Stimulated activated CD4-positive, alpha-beta T cell treated with anti-CD3 and anti-CD28 coated beads, Interleukin-1b, Interleukin-23, amount 100 ng/mL, for 4 hours (primary cell): ENCODE measurements at places on chromosomes 16 and 17.

DNA sequence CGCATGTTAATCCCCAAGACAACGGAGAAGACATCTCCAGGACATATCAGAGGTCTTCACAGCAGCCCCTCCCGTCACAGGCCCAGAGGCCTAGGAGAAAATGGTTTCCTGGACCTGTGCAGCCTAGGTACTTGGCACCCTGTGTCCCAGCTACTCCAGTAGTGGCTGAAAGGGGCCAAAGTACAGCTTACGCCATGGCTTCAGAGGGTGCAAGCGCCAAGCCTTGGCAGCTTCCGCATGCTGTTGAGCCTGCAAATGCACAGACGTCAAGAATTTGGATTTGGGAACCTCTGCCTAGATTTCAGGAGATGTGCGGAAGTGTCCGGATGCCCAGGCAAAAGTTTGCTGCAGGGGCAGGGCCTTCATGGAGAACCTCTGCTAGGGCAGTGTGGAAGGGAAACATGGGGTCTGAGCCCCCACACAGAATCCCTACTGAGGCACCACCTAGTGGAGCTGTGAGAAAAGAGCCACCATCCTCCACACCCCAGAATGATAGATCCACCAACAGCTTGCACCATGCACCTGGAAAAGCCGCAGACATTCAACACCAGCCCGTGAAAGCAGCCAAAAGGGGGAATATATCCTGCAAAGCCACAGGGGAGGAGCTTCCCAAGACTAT lies 159.3 kb upstream of the COX10 start:
- no peak for DNase-seq

- DNase-seq = no peak
These were observed 7.1 kb downstream of the MYBBP1A start for GRCh38 chr17:4548061-4548461.

DNA sequence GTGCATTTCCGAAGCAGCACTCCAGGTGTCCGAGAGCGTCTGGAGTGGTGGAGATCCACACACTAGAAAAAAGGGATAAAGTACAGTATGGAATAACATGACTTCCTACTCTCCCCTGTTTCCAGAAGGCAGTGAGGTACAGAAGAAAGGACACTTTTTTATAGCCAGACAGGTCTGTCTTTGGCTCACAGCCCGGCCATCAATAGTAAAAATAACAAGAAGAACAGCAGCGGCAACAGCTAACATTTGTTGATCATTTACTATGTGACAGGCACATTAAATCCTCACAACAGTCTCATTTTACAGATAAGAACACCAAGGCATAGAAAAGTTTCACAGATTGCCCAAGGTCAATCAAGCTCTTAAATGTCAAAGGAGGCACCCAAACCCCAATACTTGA lies 16.2 kb downstream of the DYNLRB2 start:
- no peak for DNase-seq

- no peak for DNase-seq
These were observed 49.3 kb upstream of the WSB1 start for GRCh38 chr17:27244491-27245223.

DNA sequence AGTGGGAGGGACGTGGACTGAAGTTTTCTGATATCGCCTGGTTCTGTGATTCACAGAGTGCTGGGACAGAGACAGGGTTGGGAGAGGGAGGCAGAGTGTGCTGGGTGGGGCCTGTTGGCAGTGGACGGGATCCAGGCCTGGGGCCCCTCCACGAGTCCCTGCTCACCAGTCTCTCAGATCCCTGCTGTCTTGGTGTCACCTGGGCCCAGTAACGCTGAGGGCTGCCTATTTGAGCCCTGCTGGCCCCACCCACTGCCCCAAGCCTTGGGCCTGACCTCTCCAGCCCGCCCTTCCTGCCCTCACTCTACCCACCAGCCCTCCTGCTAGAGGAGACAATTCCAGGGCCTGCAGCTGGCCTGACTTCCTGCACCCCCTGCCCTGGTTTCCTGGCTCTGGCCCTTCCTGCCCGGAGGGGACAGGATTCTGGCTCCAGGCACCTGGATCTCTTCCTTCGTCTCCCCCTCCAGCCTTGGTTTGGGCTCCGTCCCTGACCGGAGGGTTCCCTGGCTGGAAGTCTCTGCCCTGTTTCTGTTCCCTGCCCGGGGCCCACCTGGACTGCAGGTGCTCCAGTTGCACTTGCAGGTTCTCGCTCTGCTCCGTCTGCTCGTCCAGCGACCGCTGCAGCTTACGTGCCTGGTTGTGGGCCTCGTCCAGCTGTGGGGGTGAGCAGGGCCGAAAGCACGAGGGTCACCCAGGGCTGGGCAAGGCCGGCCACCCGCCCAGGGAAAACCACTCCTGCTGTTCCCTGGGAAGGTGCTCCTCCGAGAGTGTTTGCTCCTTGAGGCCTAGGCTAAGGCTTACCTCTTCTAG lies 21.4 kb downstream of the CCDC102A start:
- no peak for DNase-seq

DNA sequence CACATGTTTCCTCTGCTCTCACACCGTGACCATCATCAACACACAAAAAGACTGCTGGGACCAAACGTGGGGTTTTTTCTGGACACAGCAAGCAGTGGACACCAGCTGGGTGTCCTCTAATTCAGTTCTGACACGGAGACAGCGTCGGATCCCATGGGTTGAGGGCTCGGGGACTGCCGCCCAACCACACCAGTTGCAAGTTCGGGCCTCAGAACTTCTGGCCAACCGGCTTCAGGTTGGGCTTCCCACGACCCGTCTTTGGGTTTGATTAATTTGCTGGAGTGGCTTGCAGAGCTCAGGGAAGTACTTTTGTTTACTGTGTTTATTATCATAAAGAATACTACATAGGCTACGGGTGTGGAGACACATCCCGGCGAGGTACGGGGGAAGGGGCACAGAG lies 97.8 kb downstream of the BANP start:
- no peak for DNase-seq

GRCh38 chr17:82767041-82767754 lies 15.3 kb downstream of the TBCD start:
- peak; percentile 39 for DNase-seq

DNA sequence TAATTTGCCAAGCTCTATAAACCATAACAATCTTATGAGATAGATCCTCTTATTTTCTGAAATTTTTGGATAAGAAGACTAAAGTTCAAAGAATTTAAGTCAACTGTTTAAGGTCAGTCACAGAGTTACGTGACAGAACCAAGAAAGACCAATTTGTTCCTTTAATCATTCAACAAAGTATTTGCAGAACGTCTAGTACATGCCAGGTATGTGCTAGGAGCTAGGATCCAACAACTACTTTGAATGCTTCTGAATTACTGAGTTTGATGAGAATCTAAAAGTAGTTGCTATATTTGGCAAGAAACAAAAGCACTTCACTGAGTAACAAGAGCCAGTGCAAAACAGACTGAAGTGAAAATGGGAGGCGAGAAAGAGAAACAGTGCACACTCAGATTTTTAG lies 15.0 kb downstream of the GLOD4 start:
- no peak for DNase-seq

GRCh38 chr16:54053891-54054820 lies 232.4 kb downstream of the IRX3 start:
- no peak for DNase-seq

- no peak for DNase-seq
These were observed 28.6 kb upstream of the TNS4 start for GRCh38 chr17:40529991-40530390.

DNA sequence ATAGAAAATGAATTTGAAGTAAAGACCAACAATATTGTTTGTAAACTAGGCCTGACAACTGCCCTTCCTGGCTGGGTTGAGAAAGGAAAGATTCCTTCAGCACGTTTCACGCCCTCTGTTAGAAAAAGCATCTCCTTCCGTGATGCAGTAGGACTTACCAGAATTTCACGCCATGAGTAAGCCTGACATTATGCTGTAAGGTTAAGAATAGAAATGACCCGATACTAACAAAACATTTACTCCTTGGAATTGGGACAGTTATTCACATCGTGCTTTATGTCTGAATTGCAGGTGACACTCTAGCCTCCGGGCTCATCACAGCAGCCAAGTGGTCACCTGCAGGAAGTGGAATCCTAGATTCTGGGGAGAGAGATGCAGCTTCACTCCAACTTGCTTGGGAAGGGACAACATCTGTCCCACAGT lies 17.5 kb downstream of the MARCHF10 start:
- DNase-seq = no peak

DNA sequence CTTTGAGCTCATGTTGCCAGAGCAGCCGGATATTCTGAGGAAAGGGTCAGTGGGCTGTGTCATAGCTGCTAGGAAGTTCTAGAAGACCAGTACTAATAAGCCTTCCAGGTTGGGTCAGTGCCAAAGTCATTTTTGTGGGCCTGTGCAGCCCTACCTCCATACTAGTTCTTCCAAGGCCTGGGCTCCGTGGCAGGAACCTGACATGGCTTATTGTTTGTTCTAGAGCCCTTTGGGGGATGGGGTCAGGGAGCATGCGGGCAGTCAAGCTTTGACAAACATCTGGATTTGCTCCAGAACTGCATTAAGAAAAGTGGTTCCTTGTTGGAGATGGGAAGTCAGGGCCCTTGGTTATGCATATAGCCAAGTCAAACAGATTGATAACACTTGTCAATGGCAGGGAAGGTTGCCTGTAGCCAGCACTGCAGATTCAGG lies 7.6 kb downstream of the ALKBH5 start:
- DNase-seq = no peak

GRCh38 chr16:75750528-75750927 lies 24.2 kb upstream of the CPHXL start:
- DNase-seq = no peak

GRCh38 chr16:11857161-11857560 lies 5.8 kb upstream of the RSL1D1 start:
- DNase-seq = no peak

- no peak for DNase-seq
These were observed 240.7 kb downstream of the MAP2K6 start for GRCh38 chr17:69654981-69655855.

DNA sequence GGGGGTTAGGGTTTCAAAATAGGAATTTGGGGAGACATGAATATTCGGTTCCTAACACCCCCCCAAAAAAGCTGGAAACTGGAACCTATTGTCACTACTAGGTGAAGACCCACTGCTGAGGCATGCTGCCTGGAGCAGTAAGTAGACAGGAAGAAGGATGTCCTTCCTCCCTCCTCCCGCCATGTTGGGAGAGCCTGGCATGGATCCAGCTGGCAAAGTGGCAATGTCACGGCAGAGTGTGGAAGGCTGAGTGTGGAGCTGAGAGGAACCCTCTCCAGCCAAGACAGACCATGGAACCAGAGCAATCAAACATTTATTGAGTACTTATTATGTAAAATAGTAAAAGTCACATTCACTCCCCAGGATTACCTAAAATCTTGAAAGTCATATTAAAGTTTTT lies 49.0 kb downstream of the CCDC182 start:
- no peak for DNase-seq

- no peak for DNase-seq
These were observed 69.8 kb downstream of the TMEM100 start for GRCh38 chr17:55652825-55653224.

DNA sequence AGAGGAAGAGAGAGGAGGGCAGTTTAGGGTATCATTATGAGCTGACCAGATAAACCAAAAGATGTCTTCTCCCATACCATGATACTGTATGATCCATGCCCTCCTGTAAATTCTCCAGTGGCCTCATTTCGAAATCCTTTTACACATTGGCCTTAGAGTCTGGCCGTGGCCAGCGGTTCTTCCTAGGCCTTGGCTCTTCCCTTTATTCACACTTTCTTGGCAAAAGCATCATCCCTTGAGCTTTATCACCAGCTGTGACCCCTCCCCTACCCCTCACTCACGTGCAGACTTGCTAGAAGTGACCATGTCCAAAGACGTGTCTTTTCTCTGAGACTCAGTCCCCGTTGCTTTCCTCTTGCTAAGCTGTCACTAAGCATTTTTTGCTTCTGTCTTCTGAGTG lies 22.8 kb downstream of the KATNIP start:
- DNase-seq = no peak

GRCh38 chr16:78108451-78108850 lies 9.0 kb downstream of the WWOX start:
- DNase-seq = no peak

- DNase-seq = no peak
These were observed 96.6 kb downstream of the SPECC1 start for GRCh38 chr17:20105539-20106280.

DNA sequence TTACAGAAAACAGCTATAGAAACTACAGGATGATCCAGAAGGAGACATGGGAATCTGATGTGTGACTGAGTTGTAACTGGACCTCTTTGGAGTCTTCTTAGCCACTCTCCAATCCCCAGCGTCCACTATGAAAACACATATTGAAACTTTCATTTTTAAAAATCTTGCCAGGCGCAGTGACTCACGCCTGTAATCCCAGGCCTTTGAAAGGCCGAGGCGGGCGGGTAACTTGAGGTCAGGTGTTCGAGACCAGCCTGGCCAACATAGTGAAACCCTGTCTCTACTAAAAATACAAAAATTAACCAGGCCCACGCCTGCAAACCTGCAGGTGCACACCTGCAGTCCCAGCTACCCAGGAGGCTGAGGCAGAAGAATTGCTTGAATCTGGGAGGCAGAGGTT lies 53.3 kb downstream of the HIC1 start:
- no peak for DNase-seq

DNA sequence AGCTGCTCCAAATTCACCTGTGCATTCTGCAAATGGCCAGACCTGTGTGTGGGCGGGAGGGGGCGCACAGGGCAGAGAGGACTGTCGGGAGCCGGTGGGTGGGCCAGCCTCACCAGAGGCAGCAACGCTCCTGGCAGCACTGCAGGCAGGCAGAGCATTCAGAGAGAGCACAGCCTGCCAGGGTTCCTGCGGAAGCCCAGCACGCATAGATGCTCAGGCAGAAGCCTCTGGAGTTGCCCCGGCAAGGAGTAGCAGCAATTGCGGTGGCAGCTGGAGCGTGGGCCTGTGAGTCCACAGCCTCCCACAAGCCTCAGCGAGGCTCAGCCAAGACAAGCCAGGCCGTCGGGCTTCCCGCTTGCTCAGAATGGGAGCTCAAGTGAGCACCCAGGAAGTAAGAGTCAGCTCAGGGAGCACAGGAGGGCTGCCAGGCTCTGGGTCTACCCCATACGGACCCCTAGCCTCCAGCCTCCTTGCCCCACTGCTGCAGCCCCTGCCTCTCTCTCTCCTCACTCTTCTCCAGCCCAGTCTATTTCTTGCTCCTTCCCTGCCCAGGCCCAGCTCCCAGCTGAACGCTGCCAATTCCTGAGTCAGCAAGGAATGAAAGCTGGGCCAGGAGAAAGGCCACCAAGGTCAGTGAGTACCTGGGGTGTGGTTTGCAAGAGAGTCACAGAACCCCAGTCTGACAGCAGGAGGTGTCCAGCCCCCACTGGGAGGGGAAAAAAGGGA lies 9.6 kb downstream of the EMC6 start:
- DNase-seq = no peak

DNA sequence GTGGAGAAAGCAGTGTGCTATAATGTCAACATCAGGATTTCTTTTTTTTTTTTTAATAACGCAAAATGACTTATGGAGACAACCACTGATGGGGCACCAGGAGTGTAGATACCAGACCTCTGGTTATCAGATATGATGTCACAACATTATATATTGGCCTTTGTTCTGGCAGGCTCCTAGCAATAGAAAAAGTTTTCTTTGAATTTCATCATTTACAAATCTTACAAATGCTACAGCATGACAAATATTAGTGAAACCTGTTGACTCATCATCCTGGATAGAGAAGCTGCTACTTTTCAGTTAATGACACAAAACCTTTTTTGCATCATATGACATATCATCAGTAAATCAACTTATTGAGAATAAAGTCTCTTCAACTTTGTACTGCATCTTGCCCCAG lies 6.1 kb downstream of the THUMPD1 start:
- no peak for DNase-seq

- no peak for DNase-seq
These were observed 655 bp upstream of the GPR139 start for GRCh38 chr16:20074099-20074991.

GRCh38 chr16:58021661-58022551 lies 3.6 kb upstream of the MMP15 start:
- DNase-seq = no peak
